ENCODE measurements at places on chromosomes 7 and 10.

- H3K4me1 ChIP-seq: no peaks in the 10 kb centered on the region
- no peak overlapping the region for H3K4me3 ChIP-seq
- DNase-seq: no peak
- H3K27me3 ChIP-seq: no peaks in the 10 kb centered on the region
These were observed 353.4 kb downstream of the FGFR2 start for GRCh38 chr10:121244818-121245217.

DNA sequence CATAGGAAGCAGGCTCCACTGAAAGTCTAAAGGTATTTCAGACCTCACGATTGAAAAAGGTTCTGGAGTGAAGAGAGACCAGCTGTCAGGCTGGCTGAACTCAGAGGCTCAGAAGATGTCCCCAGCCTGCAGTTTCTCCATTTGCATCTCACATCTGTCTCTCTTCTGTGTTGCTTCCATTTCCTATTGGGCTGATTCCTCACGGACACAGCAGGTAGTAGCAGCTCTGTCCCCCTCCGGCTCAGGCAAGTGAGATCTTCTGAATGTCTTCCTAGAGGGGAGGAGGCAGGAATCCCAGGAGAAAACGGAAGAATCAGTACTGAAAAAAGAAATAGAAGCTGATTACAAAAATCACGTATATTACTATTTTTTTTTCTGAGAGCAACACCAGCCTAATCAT lies 274.1 kb upstream of the COBL start:
- no peaks in the 10 kb centered on the region for H3K4me1 ChIP-seq
- DNase-seq: no peak
- no peak overlapping the region for H3K4me3 ChIP-seq
- H3K27me3 ChIP-seq: no peaks in the 10 kb centered on the region
- no peak overlapping the region for H3K27ac ChIP-seq

- DNase-seq: peak; percentile 27
- H3K36me3 ChIP-seq: peaks cover 3% of the 10 kb centered on the region
- H3K27ac ChIP-seq: no peak overlapping the region
- H3K4me3 ChIP-seq: no peak overlapping the region
These were observed 2.9 kb upstream of the RBM20 start for GRCh38 chr10:110641256-110641655.

DNA sequence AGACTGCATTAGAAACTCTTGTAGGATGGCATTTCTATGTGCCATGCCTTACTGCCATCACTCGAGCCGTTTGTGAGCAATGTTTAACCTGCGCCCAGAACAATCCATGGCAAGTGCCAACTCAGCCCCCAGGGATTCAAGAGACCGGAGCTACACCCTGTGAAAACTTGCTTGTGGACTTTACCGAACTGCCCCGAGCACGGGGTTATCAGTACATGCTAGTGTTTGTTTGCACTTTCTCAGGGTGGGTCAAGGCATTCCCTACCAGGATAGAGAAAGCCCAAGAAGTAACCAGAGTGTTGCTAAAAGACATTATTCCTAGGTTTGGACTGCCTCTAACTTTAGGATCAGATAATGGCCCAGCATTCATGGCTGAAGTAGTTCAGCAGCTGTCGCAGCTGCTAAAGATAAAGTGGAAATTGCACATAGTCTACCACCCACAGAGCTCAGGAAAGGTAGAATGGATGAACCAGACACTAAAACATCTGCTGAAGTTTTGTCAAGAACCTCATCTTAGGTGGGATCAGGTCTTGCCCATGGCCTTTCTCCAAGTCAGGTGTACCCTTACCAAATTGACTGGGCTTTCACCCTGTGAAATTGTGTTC lies 8.9 kb upstream of the CYREN start:
- no peak overlapping the region for H3K27ac ChIP-seq
- no peak overlapping the region for H3K4me3 ChIP-seq
- no peak for DNase-seq
- peaks cover 42% of the 10 kb centered on the region for H3K36me3 ChIP-seq
- H3K4me1 ChIP-seq: no peaks in the 10 kb centered on the region

DNA sequence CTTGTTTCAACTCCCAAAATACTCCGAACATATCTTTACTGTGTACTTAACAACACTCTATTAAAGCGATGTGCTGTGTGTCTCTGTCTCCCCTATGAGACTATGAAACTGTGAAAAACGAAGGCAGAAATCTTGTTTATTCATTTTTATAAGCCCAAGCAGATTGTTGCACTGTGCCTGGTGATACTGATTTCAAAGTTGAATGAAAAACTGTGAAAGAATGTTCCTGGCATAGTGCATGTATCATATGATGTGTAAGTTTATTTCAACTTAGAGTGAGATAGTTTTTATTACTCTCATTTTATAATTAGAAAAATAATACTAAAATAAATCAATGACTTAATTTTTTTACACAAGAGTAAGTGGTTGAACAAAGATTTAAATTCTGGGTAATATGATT lies 471.9 kb upstream of the PCDH15 start:
- H3K4me3 ChIP-seq: no peak overlapping the region
- no peaks in the 10 kb centered on the region for H3K4me1 ChIP-seq
- H3K27me3 ChIP-seq: no peaks in the 10 kb centered on the region
- no peaks in the 10 kb centered on the region for H3K36me3 ChIP-seq
- H3K27ac ChIP-seq: no peak overlapping the region

GRCh38 chr7:134440067-134440466 lies 18.8 kb downstream of the AKR1B1 start:
- H3K27me3 ChIP-seq: peaks cover 2% of the 10 kb centered on the region
- no peak overlapping the region for H3K27ac ChIP-seq
- H3K36me3 ChIP-seq: peaks cover 19% of the 10 kb centered on the region

DNA sequence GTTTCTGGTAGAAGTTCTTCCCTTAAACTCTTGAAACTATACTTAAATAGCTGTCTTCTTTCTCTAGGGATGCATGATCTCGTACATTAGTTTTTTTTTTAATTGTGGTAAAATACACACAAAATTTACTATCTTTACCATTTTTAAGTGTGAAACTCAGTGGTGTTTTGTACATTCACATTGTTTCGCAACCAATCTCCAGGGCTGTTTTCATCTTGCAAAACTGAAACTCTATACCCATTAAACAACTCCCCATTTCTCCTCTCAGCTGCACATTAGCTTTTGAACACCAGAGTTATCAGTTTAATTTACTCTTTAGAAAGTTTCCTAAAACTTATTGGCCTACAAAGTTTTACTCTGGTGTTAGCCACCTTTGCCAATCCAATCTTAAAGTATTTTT lies 45.5 kb upstream of the PRKAR2B start:
- H3K36me3 ChIP-seq: no peaks in the 10 kb centered on the region
- no peak overlapping the region for H3K4me3 ChIP-seq
- no peak for DNase-seq
- H3K27me3 ChIP-seq: peaks cover 1% of the 10 kb centered on the region
- no peak overlapping the region for H3K27ac ChIP-seq
- no peaks in the 10 kb centered on the region for H3K4me1 ChIP-seq

DNA sequence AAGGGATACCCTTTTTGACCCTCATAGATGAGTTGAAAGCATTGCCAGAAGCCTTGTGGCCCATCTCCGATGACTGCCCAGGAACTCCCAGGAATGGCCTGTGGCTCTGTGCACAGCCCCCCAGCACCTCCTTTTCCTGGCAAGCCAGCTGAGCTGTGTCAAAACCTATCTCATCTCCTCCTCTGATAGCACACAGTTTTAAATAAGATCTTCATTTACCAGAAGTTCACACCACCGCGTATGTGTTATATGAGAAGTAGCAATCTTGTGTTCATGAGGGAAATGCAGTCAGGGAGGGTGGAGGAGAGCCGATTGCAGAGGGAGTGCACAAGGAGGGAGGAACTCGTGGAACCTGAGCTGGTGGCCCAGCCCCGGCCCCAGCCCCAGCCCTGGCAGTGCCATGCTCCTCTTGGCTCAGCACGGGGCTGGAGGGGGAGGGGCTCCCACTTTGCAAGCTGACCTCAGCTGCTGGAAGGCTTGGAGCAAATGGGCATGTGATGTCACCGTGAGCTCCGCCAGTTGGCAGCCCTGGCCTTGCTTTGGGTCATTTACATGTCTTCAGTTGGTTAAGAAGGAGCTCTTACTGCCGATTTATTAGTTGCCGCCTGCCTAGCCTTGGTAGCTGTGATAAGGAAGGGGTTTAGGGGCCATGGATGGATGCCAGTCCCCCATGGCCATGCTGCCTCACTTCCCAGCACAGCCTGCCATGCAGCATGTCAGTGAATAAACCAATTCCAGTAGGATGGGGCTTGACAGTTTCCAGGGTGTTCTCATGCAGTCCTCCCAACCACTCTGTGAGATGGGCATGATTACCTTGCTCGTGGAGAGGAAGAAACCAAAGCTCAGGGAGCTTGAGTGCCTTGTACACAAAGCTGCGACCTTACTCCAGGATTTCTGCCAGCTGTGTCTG lies 20.0 kb downstream of the UNC5B start:
- H3K4me3 ChIP-seq: no peak overlapping the region
- H3K27ac ChIP-seq: no peak overlapping the region
- DNase-seq: no peak
- H3K4me1 ChIP-seq: no peaks in the 10 kb centered on the region
- H3K36me3 ChIP-seq: no peaks in the 10 kb centered on the region

DNA sequence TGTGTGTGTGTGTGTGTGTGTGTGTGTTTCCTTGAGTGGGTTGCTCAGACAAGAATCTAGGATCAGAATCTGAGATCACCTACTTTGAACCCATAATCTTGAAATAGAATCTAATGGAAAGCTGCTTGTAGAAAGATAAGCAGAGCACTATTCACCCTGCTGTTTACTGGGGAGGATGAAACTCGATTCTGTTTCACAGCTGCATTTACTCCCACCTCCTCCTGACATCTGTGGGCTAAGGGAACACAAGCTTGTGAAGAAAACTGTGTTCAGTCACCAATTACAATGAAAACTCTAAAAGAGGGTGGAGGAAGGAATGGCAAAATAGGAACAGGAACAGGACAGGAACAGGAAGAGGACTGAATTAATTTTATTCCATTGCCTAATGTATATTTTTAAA lies 269.5 kb downstream of the TSPAN12 start:
- H3K36me3 ChIP-seq: no peaks in the 10 kb centered on the region
- H3K4me1 ChIP-seq: no peaks in the 10 kb centered on the region
- no peaks in the 10 kb centered on the region for H3K27me3 ChIP-seq

DNA sequence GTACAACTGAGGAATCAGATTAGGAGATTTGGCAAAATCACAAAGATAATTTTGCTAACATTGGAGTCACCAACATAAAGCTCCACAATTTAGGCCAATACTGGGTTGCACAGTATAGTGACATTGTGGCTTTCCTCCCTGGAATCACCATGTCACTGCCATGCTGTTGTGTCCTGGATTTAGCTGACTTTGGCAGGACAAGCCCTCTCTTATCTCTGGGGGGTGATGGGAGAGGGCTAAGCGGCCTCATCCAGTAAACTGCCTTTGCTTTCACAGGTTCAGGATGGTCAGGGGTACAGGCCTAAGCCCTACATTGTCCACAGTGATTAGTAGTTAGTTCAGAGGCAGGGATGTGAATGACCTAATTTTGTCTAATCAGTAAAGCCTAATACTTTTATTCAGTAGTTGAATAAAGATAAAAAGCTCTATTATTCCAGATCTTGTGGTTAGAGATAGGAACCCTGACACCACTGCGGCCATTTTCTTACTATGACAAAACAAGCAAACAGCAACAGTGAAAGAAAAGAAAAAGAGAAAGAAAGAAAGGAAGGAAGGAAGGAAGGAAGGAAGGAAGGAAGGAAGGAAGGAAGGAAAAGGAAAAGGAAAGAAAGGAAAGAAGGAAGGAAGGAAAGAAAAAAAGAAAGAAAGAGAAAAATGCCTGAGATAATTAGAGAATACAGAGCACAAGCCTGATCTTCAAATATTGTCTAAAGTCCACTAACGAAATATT lies 140.1 kb downstream of the ETV1 start:
- H3K4me3 ChIP-seq: peak overlapping the region; percentile 56
- no peaks in the 10 kb centered on the region for H3K36me3 ChIP-seq
- DNase-seq: no peak
- H3K4me1 ChIP-seq: peaks cover 21% of the 10 kb centered on the region
- peaks cover 5% of the 10 kb centered on the region for H3K27me3 ChIP-seq

- DNase-seq: no peak
- H3K36me3 ChIP-seq: no peaks in the 10 kb centered on the region
- H3K27me3 ChIP-seq: no peaks in the 10 kb centered on the region
- H3K4me3 ChIP-seq: no peak overlapping the region
- H3K4me1 ChIP-seq: no peaks in the 10 kb centered on the region
These were observed 228.8 kb downstream of the BMPER start for GRCh38 chr7:34133983-34134782.

GRCh38 chr10:124642088-124642710 lies 102.0 kb downstream of the FAM53B start:
- peaks cover 33% of the 10 kb centered on the region for H3K4me1 ChIP-seq
- peak overlapping the region; percentile 63 for H3K27ac ChIP-seq
- H3K4me3 ChIP-seq: no peak overlapping the region
- DNase-seq: no peak
- H3K36me3 ChIP-seq: peaks cover 6% of the 10 kb centered on the region

DNA sequence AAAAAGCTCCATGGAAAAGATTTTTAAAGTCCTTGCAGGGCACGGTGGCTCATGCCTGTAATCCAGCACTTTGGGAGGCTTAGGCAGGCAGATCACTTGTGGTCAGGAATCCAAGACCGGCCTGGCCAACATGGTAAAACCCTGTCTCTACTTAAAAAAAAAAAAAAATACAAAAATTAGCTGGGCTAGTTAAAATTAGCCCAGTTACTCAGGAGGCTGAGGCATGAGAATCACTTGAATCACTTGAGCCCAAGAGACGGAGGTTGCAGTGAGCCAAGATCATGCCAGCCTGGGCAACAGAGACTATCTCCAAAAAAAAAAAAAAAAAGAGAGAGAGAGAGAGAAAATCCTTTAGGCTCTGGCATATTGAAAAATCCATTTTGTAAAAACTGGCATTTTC lies 61.9 kb downstream of the CCDC6 start:
- H3K27ac ChIP-seq: no peak overlapping the region
- H3K36me3 ChIP-seq: peaks cover 25% of the 10 kb centered on the region
- H3K4me1 ChIP-seq: peaks cover 9% of the 10 kb centered on the region
- H3K4me3 ChIP-seq: no peak overlapping the region
- no peaks in the 10 kb centered on the region for H3K27me3 ChIP-seq
- DNase-seq: no peak

All from T-helper 2 cell treated with Interferon-gamma antibody and Interleukin-4, amounts not matched to agents 5 μg/mL and 100 μg/mL, for 36 hours (primary cell).